ENCODE measurements at places on chromosomes 6 and 20.

DNA sequence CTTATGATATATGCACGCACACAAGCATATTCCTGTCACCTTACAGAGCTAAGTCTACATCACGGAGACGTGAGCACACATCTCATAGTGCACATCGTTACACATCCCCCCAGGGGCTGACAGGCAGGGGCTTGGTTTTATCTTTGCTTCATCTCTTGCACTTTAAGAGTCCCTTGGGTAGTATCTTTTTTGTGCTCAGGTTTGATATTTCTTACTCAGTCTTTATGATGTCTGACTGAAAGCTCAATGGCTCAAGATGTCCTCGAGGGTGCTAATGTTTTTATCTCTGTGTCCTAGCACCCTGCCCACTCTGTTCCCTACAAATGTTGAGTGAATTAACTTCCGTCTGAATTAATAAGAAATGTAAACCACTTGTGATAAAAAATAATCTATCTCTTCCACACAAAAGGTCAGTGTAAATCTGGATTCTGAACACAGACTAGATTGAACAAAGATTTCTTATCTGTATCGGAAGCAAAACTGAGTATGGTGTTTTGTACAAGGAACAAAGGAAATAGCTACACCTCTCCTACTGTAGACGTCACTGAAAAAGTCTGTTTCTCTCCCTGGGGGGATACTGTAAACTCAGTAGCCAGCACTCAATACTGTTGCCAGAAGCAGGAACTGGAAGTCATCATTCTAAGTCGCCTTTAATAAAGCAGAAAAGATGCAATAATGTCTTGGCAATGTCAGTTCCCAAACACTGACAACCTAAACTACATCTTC is 195.1 kb downstream of the PRKN start:
- no peak for DNase-seq

DNA sequence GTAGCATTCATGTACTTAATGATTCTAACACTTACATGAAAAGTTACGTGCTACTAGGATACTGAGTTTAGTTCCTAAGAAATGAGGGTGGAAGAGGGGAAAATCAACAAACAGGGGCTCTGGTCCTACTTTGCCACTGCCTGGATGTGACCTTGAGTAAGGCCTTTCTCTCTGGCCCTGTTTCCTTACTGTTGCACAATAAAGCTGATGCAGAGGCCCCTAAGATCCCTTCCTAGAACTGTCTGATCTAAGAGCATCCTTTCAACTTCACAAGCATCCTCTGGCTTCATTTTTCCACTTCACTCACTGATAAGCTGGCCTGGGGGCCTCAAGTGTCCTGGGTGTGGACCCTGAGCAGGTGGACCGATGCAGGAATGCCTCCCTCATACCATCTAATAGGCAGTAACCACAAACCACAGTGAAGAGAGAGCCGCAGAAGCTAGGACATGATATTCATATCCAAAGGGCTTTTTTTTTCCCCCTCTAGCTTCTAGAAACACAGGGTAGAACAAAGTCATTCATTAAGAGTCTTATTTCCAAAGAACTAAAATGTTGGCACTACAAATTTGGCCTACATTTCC is 21.6 kb downstream of the FKBP1A start:
- DNase-seq: no peak

DNA sequence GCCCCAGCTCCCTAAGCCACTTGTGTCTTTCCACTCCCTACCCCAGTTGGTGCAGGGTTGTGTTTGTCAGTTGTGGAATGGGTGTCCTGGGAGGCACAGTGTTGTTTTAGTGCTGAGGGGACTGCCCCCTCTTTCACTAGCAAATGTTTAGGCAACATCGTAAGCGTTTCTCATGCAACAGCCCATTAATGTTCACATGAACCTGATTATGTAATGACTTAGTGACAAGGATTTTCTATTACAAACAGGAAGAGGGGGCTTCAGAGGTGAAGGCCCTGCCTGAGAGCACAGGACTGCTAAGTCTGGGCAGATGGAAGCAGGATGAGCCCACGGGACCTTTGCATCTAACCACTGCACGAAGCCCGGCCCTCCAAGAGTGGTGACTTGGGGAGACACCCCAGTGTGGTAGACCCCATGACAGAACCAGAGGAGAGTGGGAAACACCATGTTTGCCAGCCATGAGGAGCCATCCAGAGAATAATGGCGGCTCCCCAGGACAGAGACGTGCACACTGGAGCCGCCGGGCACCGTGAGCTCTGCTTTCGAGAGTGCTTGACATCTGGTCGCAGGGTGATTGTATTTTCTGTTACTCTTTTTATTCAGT is 339.7 kb downstream of the THBS2 start:
- DNase-seq: no peak

DNA sequence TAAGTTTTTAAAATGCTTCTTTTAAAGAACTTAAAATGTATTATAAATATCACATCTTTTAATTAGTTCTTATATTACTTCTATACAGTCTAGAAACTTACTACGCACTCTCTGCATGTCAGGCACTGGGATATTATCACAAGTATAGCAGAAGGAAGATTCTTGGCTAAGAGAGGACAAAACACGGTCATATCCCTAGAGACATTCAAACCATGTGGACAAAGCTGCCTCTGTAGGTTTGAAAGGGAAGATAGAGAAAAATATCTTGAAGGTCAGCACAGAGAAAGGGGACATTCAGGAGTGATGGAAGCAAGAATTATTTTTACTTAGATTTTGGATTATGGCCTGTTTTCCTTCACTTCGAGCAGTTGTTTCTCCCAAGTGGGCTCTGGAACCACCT is 64.1 kb downstream of the LRRC1 start:
- no peak for DNase-seq

- DNase-seq: no peak
Observed at GRCh38 chr6:25659633-25660368, 7.8 kb downstream of the SCGN start.

DNA sequence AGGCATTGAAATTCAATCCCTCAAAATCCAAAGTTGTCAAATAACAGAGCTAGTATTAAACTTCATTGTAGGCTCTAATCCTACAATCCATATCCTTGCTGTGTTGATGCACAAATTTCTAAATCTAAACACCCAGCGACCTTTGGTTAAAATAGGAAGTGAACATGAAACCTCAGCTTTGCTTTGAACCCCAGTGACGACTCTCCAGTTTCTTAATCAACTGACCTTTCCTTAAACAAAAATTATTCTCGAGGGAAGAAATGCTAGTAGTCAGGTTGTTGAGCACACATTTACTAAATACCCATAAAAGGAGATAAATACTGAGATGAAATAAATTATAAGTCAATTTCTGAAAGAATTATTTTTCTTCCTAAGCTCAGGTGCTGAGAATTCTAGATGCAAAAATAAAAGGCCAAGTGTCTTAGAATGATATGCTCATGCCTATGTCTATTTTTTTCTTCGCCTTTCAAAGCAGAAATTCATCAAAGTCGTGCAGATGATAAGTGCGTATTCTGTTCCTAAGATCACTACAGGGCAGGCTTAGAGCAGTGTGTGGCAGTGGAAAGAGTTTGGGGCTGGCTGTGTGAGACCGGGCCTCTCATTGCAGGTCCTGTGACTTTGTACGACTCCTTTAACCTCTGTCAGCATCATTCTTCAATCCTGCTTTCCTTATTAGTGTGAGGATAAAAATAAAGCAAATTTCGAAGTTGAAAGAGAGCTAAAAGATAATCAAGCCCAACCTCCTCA is 208.7 kb downstream of the PRL start:
- DNase-seq: no peak

GRCh38 chr6:150435832-150436231 is 67.0 kb downstream of the IYD start:
- no peak for DNase-seq

DNA sequence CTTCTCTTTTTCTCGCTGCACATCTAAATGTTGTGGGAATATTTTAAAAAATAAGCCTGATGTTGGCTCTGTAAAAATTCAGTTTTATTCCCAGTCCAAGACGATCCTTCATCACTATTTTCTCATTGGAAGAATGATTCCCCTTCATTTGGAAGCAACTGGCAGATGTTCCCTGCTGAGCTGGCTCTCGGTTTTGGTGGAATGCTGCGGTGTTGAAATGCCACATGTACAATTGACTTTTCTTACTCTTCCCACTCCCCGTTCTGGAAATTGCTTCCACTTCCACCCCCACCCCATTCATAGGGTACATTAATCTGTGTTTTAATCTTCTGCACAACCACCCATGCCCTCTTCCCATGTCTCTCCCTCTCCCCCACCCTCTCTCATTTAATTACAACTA is 496.3 kb upstream of the MAP3K7 start:
- DNase-seq: no peak

- no peak for DNase-seq
Observed at GRCh38 chr6:89508755-89509563, 76.0 kb downstream of the ANKRD6 start.

DNA sequence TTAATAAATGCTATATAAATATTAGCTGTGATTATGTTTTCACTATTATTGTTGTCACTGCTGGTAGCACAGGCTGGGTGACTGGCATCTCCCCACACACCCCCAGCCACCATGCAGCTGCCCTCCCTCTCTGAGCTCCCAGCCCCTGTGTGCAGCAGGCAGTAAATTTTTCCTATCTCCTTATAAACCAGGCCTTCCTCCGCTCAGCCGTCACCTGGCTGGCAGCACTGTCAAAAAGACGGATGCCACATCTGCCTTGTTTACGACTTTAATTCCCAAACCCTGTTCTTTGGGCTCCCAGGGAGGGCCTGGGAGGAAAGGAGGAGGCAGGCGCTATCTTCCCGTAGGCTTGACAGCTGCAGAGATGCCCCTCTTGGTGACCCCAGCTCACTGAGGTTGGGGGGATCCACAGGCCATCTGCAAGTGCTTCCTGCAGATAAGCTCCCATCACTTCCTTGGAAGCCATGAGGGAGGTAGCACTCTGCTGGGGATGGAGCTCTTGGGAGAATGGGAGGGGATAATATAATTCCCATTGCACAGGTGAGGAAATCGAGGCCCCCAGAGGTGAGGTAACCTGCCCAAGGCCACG is 94.5 kb downstream of the GRM4 start:
- DNase-seq: no peak

DNA sequence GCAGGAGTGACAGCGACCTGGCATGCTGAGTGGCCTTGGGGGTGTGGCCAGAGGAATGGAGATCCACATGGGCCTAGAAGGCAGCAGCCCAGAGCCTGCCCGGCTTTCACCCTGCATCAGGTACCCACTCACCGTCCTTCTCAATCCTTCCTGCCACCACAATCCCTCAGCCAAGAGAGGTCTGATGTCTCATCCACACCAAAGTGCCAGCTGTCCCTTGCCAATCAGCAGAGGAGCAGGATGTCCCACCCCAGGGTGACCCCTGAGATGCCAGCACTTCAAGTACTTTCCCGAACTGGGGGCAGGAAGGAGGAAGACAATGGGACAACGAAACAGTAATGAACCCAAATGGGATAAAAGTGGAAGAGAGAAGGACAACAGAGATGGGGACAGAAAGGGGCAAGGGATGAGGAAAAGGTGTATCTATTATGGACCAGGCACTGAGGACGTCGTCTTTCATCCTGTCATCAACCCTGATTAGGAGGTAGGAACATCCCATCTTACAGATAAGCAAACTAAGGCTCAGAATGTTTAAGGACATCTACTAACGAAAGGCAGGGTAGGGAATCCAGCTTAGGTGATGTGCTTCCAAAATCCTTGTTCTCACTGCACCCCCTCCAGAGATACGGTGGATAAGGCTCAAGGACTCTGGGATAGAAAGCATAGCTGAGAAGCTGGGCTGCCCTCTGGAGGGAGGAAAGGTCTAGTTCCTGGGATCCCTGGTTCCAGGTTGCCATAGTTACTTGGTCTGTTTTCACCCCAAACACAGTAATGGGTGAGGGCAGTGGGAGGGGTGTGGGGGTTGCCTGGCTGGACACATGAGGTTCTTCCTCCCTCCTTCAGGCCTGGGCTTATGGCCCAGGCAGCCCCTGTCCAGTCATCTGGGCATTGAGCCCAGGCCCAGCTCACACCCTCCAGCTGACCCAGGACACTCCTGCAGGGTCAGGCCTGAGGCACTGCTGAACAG is 4.5 kb upstream of the TNXB start:
- DNase-seq: no peak

DNA sequence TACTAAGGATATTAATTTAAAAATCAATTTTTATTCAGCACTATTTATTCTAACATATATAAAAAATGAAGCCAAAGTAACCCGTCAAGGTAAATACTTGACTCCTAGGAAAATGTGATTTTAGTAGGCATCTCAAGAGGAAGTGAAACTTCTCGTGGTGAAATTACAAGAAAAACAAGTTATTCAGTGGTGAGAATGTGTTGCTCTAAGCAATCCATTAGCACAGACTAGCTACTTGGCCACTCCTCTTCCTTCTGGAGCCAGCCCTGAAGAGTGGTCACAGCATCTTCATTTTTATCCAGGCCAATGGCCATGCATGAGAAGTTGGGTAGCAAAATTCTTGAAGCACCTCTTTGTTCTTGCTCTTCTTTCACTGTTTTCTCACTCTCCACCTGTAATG is 40.4 kb upstream of the GFRAL start:
- DNase-seq: no peak

GRCh38 chr6:75619230-75619899 is 17.7 kb downstream of the SENP6 start:
- no peak for DNase-seq

GRCh38 chr6:45626087-45626891 is 248.6 kb upstream of the SUPT3H start:
- DNase-seq: no peak

- no peak for DNase-seq
Observed at GRCh38 chr6:38137608-38138265, 318.2 kb downstream of the ZFAND3 start.
